ENCODE measurements at places on chromosomes 2 and 18.
A peak's percentile ranks its signal among the peaks of the same experiment; 100 is the strongest.

GRCh38 chr2:166802475-166802874 is 85.8 kb upstream of the XIRP2 start:
- DNase-seq, result no peak

DNA sequence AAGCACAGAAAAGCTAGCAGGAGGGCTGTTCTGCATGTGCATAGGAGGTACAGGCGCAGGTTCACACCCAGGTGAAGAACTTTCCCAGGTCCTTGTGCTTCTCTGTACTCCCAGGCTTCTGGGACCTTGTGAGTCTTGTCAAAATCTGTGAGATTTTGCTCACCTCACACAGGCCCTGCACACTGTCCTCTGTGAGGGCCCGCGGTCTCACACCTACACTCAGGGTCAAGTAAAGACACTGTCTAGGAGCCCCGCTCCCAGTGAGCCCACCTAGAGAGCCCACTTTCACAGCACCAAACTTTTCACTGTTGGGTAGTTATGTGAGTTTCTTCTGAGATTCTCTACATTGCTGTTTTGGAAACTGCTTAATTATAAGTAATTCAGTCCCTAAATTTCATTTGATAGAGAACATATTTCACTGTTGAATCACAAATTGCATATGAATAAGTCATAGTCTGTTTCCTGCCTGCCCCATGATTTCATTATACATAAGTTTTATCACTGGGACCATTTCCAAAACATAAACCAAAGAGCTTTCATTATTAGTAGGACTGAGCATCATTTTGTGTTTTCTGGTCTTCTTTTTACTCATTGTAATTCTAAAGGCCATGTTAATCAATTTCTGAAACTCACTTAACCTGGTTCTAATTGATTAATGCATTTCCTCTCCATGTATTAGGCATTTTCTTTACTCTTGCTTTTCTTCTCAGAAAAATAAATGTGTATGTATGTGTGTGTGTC is 234.2 kb upstream of the SPOPL start:
- DNase-seq, result no peak

DNA sequence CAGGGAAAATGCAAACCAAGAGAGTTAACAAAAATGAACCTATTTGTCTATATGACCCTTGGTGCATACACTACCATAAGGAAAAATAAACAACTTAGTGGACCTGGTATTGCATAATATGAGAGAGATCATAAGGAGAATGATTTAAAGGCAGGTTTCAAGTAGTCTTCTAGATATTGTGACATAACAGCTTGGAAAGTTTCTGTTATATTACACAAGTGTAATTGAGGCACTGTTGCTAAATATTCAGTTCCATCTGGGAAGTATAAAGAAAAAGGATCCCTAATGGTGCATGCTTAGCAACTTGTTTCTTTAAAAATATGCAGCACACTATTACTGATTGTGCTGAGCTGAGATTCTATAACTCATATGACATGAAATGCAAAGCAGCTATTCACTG is 252.2 kb upstream of the SPHKAP start:
- DNase-seq, result no peak

- DNase-seq, result no peak
Measured at GRCh38 chr2:222320436-222321395, 21.9 kb upstream of the PAX3 start.

DNA sequence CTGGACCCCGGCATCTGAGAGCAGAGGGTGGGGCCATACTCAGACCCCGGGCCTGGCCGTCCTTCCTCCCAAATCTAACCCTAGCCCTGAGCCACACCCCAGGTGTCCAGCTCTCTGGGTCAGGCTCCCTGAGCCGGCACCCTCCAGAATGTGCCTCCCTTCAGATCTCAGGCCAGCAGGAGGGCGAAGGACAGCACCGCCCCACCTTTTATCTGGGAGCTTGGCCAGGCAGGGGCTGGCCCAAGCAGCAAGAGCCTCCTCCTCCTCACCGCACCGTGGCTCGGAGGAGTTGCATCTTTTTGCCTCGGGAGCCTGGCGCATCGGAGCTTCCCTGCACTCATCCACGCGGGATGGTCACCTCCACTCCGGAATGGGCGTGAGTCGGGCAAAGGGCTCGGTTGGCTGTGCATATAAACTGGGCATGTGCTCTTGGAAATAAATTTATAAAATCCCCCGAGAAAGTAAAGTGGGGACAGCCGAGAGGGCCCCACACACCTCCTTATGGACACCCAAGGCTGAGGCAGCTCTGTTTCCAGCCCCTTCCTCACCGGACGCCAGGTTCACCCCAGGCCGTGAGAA is 69.1 kb upstream of the CTDP1 start:
- no peak for DNase-seq

DNA sequence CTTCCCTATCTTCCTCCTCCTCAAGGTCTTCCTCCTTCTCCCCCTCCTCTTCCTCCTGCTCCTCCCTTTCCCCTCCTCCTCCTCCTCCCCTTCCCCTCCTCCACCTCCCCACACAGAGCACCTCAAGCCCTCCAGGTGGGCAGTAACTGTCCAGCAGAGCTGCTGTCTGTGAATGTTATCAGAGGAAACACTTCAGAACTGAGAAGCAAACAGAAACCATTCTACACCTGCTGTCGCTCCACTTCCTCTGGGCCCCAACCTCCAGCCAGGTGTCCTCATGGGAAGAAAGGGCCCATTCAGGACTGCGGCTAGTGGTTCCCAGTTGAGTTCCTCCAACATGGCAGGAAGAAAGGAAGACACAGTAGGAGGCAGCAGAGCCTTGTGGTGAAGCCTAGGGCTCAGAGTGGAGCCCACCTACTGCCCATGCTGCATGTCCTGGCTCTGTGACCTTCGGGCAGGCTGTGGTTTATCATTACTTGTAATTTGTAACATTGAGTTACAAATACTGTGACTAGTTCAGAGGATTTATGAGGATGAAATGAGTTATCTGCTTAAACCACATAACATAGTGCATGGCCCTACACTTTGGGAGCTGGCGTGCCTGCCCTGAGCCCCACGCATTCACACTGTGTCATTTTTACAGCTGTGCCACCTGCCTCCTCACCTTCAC is 165.9 kb upstream of the ID2 start:
- DNase-seq, result no peak

DNA sequence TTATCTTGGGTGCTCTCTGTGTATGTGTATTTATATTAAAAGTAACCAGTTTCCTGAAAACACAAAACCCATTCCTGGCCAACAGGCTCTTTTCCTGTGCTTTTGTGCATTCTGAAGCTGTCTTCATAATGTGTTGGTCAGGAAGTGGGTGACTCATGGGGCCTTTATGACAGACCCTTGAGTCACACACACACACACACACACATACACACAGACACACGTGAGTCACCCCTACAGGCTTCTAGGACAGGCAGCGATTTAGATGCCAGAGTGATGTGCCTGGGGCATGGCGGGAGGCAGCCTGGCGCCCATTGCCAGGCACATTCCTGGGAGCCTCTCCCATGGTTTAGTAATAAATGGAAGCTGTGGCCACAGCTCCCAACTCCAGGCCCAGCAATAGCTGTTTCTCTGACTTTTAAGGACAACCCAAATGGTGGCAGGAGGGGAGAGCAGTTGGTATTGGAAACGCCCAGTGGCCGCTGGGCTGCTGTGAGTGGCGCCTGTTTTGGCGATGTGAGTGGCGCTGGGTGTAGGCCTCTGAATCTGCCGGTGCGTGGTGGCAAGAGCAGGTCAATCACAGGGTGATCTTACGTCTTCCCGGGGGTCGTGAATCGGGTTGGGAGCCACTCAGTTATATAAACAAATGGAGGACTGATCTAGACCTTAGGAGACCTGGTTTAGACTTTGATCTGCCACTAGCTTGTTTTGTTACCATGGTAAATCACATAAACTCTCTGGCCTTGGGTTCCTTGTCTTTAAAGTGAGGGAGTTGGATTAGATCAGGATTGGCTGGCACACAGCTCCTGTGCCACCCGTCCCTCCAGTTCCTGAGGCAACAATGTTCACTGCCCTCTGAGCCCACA is 150.7 kb upstream of the DLX2 start:
- peak; percentile 69 for DNase-seq

GRCh38 chr2:226888971-226889370 is 53.1 kb downstream of the RHBDD1 start:
- no peak for DNase-seq

GRCh38 chr2:112880091-112880531 is 30.9 kb upstream of the IL37 start:
- no peak for DNase-seq

GRCh38 chr2:17296686-17297085 is 221.6 kb downstream of the RAD51AP2 start:
- no peak for DNase-seq

DNA sequence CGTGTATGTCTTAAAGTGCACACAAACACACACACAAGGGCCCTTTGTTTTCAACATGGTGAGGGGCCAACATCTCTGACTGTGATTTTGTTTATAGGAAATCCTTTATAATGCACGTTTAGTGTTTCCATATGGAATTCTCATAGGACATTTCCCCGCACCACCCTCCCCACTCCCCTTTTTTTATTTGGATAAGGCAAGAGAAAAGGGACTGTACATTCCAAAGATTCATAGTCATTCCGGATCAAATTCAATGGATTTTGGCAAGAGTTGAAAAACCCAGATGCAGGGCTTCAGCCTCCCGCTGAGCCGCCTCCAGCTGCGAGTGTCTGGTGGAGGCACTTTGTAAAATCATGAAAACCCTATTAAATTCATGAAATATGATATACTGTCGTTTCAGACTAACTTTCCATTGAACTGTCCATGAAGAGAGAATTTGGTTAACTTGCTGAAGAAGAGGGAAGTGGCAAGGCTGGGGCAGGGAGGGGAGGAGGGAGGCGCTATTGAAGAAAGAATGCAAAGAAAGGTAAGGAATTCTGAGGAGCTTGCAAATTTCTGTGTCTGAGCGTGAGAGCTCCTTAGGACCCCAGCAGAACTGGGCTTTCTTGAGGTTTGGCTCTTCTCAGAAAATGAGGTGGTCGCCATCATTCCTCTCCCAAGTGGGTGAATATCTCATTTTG is 25.8 kb upstream of the SLC14A2 start:
- DNase-seq, result no peak

- DNase-seq, result peak; percentile 53
Measured at GRCh38 chr2:239882331-239882732, 142.8 kb downstream of the NDUFA10 start.

- no peak for DNase-seq
Measured at GRCh38 chr2:221124532-221125240, 447.4 kb downstream of the EPHA4 start.

DNA sequence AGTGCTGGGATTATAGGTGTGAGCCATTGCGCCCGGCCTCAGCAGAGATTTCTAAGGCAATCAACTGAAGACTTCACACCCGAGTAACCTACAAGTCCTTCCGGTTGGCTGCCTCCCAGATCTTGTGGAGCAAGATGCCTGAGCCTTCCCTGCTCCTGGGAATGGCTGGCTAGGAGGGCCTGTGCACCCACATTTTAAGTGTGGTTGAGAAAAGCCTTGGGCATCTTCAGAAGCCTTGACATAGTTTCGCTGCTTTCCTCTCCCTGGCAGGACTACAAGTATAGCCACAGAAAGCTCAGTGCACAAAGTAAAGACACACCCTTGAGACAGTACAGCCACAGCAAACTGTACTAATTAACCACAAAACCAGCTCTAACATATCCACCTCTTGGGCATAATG is 35.2 kb downstream of the E2F6 start:
- no peak for DNase-seq

- no peak for DNase-seq
Measured at GRCh38 chr2:11121099-11121822, 34.0 kb upstream of the SLC66A3 start.

DNA sequence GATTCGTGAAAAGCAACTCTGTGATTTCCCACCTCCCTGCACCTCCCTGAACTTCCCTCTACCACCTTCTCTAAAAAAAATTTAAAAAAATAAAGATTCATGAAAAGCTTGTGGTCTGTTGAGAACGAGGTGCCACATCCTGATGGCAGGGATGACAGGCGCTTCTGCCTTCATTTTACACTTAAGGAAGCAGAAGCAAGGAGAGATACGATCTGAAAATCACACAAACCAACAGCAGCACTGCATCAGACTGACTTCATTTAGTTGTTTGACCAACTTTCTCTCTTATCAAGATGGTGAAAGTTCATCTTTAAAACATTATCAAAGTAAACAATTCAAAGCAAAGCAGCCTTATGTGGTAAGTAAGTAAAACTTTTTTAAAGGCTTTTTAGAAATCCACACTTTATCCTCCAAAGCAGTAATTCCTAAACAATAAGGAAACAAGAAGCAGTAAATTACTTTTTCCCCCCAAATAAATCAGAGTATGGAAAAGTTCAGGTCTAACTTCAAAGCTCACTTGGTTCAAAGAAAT is 15.5 kb downstream of the WDFY1 start:
- no peak for DNase-seq

GRCh38 chr2:120638450-120638849 is 97.2 kb upstream of the GLI2 start:
- no peak for DNase-seq

DNA sequence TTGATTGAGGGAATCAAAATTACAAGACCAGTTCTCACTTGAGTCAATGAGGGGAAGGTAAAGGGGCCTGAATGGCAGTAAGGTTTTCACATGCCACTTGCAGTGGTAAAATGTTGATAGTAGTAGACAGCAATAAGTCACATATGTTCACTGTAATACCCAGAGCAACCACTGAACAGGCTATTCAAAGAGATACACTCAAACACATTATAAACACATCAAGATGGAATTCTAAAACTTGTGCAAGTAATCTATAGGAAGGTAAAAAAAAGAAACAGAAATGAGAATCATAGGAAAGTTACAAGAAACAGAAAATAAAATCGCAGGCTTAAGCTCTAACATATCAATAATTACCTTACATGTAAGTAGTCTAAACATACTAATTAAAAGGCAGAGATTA is 86.6 kb upstream of the AFF3 start:
- no peak for DNase-seq

- no peak for DNase-seq
Measured at GRCh38 chr2:148906124-148906523, 31.1 kb downstream of the KIF5C start.

DNA sequence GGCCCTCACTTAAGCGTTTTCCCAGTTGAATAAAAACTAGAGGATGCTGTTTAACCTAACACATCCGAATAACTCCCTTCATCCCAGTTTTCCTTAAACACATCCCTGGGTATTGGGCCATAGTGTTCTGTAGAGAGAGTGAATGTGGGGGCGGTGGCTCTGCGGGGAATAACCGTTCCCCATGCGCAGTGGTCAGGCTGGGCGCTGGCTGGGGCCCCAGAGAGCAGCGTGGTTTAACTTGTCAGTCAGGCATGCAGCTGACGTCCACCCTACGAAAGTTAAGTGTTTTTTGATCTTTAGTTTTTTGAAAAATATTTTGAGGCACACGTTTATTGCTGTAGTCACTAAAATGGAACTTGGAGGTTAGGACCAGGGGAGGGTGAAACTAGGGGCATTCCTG is 33.7 kb downstream of the CTDP1 start:
- DNase-seq, result no peak

- no peak for DNase-seq
Measured at GRCh38 chr2:241359481-241360045, 3.5 kb downstream of the FARP2 start.

DNA sequence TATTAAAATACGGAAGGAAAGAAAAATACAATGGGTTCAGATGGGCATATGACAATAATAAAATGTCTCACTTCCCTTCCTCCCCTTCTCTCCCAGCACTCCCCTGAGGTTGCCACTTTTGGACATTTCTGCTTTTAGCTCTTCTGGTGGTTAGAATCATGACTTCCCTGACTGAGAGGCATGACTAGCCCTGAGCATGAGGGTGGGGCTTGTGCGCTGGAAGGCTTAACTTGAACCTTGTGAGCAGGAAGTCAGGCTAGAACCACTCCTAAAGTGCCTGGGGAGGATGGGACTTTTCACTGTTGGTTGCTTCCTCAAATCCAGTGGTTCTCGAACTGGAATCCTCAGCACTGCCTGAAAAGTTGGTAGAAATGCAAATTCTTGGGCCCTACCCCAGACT is 19.7 kb upstream of the ARHGAP25 start:
- peak; percentile 27 for DNase-seq

GRCh38 chr18:27707201-27707600 is 469.7 kb downstream of the CDH2 start:
- no peak for DNase-seq

Data from activated naive CD4-positive, alpha-beta T cell treated with anti-CD3 and anti-CD28 coated beads, Interleukin-2, amount 50 U/mL, for 16 hours (primary cell).